ENCODE measurements at places on chromosomes 7 and 10.

DNA sequence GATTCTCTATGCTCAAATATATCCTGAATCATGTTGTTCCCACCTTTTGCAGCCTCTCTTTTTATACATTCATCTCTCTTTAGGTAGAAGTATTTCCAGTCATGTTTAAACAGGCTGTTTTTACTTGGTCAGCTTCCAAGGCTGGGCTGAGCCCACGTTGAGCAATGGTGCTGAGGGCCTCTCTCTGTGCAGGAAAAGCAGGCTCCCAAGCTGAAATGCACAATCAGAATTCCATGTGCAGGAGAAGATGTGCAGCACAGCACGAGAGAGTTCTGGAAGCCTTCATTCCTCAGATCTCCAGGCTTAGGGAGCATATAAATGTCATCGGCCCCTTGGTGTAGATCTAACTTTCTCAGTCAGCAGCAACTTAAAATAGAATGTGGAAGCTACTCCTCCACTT lies 588.5 kb downstream of the TNS3 start:
- no peak for DNase-seq

DNA sequence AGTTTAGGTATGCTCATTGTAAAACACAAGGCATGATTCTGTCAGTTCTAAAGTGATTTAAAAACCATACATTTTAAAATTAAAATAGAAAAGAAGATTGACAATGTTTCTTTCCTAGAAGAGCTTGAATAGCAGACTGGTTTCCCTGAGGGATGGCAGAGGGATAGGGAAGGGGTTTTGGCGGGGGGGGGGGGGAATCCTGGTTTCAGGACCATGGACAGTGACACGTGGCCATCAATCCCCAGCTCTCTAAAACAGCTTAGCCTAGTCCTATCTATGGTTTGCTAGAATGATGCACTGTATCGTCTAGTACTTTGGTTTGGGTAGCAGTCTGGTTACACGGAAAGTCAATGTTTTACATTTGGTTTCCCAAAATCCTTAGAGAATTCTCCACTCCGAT lies 88.7 kb downstream of the PHYHIPL start:
- DNase-seq = no peak

DNA sequence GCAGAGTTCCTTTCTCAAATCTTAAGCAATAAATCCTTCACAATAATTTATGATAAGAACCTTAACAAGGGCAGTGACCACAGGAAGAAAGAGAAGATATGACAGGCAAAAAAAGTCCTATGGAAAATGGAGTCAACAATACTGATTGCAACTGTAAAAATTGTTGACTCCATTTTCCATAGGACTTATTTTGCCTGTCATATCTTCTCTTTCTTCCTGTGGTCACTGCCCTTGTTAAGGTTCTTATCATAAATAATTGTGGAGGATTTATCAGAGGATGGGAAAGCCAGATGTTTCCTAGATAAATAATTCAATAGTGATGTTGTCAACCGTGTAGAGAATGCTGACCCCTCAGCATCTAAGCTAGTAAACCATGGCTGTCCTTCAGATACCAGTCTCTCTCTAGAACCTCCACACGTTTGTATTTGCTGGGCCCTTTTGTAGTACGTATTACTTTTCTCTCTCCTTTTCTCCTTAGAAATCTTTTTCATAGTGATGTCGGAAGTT lies 172.6 kb upstream of the BET1 start:
- no peak for DNase-seq

- no peak for DNase-seq
Measured at GRCh38 chr7:149838992-149839408, 825 bp downstream of the ZNF862 start.

- no peak for DNase-seq
Measured at GRCh38 chr7:77327067-77327931, 88.8 kb downstream of the GSAP start.

DNA sequence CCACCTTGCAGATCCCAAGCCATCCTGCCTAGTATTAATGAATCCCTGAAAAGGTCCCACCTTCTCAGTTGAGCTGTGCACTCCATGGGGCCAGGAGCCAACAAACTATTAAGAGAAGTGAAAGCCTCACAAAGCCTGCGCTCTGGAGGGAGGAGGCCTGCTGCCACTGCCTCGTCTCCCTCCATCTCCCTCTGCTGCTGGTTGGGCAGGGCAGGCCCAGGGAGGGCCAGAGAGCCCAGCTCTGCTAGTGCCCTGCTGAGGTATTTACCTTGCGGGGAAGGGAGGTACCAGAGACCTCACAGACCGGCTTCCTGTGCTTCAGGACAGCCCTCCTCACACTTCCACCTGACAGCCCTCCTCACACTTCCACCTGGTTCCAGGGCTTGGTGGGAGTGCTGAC lies 171.5 kb downstream of the SH3PXD2A start:
- DNase-seq = no peak

GRCh38 chr10:22651276-22651980 lies 63.0 kb downstream of the PIP4K2A start:
- DNase-seq = no peak

GRCh38 chr7:30859940-30860496 lies 51.6 kb upstream of the AQP1 start:
- peak; percentile 63 for DNase-seq

GRCh38 chr7:6279937-6280336 lies 7.5 kb upstream of the CYTH3 start:
- no peak for DNase-seq

GRCh38 chr7:135441791-135442190 lies 68.1 kb downstream of the CNOT4 start:
- no peak for DNase-seq

DNA sequence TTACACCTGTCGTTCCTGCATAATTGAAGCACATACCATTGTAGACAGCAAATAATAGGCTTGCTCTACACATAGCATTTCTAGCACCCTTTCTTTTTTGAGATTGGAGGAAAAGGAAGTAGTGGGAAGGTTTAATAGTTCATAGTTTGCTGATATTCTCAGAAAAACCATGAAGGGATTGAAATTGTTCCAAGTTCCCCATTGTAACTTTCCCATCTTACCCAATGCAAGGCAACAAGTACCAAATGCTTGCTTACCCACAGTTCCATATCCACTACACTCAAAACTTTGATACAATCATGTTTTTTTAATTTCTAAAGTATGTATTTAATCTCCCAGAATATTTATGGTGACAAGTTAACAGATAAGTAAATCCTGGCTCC lies 13.8 kb downstream of the CYP3A5 start:
- DNase-seq = no peak

- DNase-seq = no peak
Measured at GRCh38 chr10:5600908-5601307, 65.5 kb downstream of the ASB13 start.

DNA sequence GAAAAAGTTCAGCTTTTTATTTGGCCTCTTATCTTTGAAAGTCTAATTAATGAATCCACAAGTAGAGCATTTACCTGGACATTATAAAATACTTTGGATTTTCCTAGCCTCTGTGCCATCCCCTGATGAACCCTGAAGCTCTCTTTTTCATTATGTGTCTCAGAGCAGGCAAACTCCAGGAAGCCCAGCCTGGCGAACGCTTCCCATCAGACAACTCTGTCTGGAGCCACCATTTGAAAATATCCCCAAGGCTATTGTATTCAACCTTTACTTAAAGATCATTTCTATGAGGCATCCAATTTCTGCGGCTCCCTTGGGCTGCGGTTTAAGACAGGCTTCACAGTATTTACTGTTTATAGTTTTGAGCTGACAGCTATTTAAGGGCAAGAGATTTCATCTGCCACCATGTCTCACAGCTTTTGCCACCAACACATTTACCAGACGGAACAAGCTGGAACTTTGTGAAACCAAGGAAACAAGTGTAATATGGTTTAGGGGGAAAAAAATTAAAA lies 257.2 kb upstream of the GLI3 start:
- peak; percentile 20 for DNase-seq

DNA sequence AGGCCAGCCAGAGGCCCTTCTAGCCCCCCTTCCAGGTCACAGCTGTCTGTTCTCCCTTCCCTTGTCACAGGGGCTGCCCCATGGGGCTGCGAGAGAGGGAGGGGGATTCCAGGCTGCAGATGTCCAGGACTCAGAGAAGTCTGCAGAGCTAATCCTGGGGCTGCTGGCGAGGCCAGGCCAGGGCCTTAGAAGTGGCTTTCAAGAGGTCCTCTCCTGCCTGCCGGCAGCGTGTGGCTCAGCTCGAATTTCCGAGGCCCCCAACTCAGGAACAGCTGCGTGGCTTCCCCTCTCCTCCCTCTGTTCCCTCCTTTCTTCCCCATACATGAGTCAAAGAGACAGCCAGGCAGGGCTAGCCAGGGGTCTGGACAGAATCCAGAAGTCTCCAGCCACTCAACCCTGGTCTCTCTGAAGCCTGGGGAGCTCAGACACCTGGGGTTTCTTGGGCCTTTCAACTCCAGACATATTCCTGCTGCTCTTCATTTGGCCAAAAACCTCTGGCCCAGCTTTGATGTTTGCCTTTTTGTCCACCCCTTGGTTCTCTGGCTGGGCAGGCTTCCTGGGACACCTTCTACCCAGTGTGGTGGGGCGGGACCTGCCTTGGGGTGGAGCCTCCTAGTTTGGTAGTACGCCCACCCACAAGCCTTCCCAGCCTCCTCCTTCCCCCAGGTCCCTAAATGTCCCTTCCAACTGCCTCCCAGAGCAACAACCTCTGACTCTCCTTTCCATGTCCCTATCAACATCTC lies 21.8 kb upstream of the EIF5AL1 start:
- peak; percentile 44 for DNase-seq

- DNase-seq = no peak
Measured at GRCh38 chr10:26730552-26730951, 33.1 kb downstream of the PDSS1 start.

- no peak for DNase-seq
Measured at GRCh38 chr10:115092258-115092554, 959 bp upstream of the ATRNL1 start.

- DNase-seq = peak; percentile 92
Measured at GRCh38 chr10:68074775-68075549, at the start of gene HERC4. Gene HERC4 (minus strand): TSS chr10:68075283. CDS start chr10:68073108, 2,175 bp downstream.

GRCh38 chr7:24709051-24709450 lies 48.2 kb downstream of the GSDME start:
- DNase-seq = no peak

DNA sequence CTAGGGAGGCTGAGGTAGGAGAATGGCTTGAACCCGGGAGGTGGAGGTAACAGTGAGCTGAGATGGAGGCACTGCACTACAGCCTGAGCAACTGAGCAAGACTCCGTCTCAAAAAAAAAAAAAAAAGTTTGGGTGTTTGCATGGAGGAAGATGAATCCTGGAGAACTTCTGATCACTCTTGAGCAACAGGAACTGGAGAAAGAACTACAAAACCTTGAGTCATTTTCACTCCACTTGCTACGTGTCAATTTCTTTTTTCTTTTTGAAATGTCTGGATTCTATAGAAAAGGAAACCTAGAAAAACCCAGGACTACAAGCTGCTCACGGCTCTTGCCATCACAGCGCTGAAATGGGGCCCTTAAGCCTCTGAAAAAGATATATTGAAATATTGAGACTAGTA lies 189.6 kb upstream of the NRP1 start:
- no peak for DNase-seq

DNA sequence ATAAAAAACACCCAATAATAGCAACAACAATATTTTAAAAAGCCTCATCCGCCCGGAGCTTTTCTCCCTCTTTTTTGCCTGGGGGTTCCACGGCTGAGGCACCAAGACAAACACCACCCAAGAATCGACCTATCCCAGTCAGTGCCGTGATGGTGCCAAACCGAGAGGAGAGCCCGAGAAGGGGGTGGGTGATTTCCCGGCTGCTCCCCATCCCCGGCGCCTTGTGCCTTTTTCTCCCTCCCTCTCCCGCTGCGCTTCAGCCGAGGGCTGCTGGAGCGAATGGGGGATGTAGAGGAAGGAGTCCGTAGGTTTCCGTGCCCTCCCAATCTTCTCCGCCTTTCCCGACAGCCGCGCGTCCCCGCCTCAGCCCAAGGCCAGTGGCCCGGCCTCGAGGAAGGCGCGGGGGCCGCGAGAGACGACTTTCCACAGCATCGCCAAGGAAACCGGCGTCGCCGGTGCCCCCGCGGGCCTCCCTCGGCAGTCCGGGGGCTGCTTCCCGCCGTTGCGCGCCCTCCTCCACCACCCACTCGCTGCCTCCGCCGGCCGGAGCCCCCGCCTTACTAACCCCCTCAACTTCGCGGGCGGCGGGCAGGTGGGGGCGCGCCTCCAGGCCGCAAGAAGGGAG lies 1.3 kb downstream of the EGR2 start:
- DNase-seq = no peak

- DNase-seq = no peak
Measured at GRCh38 chr10:69439350-69439739, 11.9 kb upstream of the TSPAN15 start.

GRCh38 chr7:45102785-45103712 lies 8.4 kb downstream of the TBRG4 start:
- DNase-seq = no peak

DNA sequence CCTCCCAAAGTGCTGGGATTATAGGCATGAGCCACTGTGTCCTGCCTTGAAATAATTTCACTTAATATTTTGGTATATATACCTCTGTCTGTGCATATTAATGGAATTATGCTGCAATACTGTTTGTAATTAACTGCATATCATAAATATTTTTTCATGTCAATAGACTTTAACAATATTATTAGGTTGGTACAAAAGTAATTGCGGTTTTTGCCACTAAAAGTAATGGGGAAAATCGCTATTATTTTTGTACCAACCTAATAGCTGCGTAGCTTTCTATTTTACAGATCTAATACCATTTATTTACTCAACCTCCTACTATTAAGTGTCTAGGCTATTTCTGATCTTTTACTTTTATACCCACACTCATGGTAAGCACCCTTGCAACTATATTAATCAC lies 3.9 kb upstream of the PDE6C start:
- DNase-seq = no peak

GRCh38 chr10:50431791-50432190 lies 180.5 kb upstream of the ASAH2 start:
- DNase-seq = no peak

GRCh38 chr7:74141705-74142104 lies 32.5 kb upstream of the EIF4H start:
- DNase-seq = no peak

- DNase-seq = no peak
Measured at GRCh38 chr10:133166828-133167692, 7.0 kb downstream of the KNDC1 start.

DNA sequence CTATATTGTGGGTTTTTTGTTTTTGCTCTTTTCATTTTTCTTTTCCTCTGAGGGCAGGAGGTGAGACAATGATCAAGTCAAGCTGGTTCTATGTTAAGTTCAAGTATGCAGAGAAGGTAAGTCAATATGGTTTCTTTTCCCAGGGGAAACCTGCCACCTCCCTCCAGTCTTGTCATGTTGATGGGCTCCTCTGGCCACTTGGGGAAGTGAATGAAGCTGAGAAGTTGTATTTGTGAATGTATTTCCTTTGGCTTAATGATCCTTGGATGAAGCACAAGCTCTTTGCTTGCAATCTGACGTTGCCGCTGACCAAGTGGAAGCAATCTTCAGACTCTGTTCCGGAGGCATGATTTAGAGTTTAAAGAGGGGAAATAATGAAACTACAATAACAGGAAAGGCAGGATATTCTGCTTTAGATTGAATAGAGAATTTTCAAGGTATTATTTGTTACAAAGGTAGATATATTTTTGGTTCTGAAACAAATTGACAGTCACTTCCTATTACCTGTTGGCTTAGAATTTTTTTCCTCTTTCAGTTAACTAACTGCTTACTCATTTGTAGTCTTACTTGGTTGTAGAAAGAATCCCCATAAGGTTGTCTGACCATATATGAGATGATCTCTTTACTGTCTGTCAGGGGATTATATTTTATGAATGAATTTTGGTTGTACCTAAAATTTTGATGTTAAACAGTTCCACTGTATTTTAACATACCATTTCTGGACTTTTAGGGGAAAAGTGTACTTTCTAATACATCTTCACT lies 369.6 kb downstream of the AUTS2 start:
- no peak for DNase-seq
